ENCODE measurements at places on chromosomes 2 and 18. TPM values are rescaled to one million over a fixed set of nuclear protein-coding genes. Genes with fewer than 3 reads are reported as not detected.

SEPTIN10 gene
- 55.4 TPM for total RNA-seq

CSRNP3 gene
- total RNA-seq, result 4.0 TPM

- DNase-seq, result no peak
Measured at GRCh38 chr2:150878356-150878755, 383.3 kb downstream of the RBM43 start.

GRCh38 chr18:816869-817268, 4.8 kb upstream of the YES1 start:
- DNase-seq, result no peak

DNA sequence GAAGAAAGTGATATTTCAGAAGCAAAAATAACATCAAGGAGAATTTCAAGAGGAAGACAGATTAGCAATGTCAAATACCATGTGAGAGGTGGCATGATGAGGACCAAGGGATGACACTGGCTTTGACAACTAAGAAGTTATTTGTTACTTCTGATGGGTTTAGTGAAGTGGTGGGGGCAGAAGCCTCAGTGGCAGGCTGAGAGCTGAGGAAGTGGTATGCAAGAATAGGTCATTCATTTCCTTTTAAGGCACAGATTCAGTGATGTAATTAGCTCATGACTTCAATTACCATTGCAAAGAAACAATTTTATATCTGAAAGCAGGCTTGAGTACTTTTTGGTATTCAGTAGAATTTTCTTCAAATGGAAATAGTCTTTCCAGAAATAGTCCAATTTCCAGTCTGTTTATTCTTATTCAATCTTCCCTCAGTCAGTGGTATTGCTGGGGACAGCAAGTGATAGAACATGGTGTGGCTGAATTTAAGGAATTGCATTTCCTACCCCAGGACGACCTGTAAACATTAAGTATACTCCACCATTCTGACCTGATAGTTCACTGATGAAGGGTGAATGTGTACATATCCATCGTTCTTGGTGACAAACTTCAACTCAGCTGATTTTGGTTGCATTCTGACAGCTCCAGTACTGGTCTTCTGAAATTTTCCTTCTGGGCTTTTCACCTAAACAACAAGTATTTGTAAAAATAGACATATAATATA, 28.2 kb downstream of the GEMIN6 start:
- no peak for DNase-seq

DNA sequence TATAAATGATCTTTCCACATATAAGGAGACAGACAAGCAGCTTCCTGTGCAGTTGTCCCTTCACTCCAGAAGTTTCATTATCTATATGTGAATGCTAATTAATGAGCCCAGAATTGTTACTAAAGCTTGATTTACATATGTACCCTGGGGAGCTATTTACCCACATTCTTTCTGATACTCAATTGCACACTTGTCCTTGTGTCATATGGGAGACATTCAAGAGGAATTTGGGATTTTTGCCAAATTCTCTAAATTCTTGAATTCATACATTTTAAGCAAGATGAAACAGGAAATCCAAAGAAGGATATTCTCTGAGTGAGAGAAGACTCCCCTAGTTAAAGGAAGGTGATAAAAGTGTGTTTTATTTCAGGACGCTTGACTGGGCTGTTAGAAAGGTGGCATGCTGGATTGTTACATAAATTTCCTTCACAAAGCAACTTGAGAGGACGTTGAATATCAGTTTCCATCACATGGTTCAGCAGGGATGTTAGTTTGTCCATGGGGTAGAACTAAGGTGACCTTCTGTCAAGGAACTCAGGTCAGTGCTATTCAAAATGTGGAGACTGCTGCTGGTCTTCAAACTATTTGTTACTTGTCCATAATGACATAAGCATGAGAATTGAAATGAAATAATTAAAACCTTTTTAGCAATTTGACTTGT, 368.2 kb downstream of the IRS1 start:
- DNase-seq, result no peak
